ENCODE measurements at places on chromosomes 3 and 15.

- no peak for DNase-seq
These were observed 249.7 kb downstream of the KCNMB2 start for GRCh38 chr3:178785961-178786360.

- no peak for DNase-seq
These were observed 7.7 kb upstream of the VPS18 start for GRCh38 chr15:40886586-40886985.

- DNase-seq: no peak
These were observed 145.0 kb upstream of the MITF start for GRCh38 chr3:69594286-69594685.

GRCh38 chr3:30618526-30618925 is 12.1 kb downstream of the TGFBR2 start:
- no peak for DNase-seq

DNA sequence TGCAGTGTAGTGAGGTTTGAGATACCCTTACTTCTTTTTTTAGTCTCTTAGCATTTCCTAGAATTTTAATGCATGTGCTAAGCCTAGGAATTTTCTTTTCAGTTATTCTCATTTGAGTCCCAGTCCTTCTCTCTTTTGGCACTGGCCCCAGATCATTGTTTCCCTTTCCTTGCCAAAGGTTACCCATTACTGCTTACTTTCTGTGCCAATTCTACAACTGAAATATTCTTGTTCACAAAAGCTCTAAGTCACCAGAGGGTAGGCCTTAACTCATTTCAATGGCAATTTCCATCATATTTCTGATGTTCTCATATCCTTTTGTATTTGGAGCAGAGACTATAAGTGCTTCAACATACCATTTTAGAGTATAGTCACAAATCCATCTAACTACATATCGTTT is 199.6 kb upstream of the CBLB start:
- DNase-seq: no peak

- no peak for DNase-seq
These were observed 64.5 kb downstream of the PGPEP1L start for GRCh38 chr15:98943051-98943508.

DNA sequence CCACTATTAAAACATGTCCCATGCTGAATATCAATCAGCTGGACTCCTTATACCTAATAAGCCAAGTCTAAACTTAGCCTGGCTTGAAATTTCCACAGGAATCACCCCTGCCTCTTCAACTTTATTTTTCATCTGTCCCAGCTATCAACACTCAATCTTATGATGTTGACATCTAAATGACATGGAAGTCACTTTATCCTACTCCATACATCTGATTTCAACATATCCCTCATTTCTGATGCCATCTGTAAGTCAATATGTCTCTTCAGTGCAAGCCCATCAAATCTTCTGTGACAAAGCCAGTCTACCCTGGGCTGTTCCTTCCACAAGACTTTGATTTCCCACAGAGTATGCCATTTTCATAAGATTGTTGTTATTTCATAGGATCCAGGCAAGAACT is 143.6 kb upstream of the SEMA6D start:
- no peak for DNase-seq

GRCh38 chr15:63973212-63974009 is 72.9 kb downstream of the DAPK2 start:
- no peak for DNase-seq

GRCh38 chr15:71548401-71548807 is 261.9 kb upstream of the NR2E3 start:
- DNase-seq: no peak

DNA sequence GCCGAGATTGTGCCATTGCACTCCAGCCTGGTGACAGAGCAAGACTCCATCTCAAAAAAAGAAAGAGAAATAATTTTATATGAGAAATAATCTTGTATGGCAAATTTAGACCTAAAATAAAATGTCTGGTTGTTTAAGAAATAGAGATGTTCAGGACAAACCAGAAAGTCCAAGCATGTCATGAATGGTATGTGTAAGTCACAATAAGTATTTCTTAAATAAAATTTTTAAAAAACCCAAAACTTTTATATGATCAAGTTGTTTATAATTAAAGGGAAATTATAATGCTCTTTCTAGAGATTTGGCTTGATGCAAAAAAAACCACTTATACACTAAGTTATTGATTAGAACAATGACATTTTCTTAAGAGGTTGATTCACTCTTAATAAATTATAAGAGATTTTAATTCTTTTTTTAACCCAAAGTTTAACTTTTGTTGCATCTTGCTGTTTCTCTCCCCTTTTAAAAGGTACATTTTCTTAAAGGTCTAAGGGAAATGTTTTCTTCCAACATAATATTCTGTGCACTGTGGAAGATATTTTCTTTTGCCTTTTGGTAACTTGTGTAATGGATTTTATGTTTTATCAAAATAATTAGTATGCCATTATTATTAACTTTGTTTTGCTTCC is 105.7 kb downstream of the RTP4 start:
- no peak for DNase-seq

GRCh38 chr3:5134499-5134898 is 12.4 kb downstream of the ARL8B start:
- DNase-seq: no peak

- DNase-seq: no peak
These were observed 616.0 kb upstream of the TBL1XR1 start for GRCh38 chr3:177813322-177813721.

DNA sequence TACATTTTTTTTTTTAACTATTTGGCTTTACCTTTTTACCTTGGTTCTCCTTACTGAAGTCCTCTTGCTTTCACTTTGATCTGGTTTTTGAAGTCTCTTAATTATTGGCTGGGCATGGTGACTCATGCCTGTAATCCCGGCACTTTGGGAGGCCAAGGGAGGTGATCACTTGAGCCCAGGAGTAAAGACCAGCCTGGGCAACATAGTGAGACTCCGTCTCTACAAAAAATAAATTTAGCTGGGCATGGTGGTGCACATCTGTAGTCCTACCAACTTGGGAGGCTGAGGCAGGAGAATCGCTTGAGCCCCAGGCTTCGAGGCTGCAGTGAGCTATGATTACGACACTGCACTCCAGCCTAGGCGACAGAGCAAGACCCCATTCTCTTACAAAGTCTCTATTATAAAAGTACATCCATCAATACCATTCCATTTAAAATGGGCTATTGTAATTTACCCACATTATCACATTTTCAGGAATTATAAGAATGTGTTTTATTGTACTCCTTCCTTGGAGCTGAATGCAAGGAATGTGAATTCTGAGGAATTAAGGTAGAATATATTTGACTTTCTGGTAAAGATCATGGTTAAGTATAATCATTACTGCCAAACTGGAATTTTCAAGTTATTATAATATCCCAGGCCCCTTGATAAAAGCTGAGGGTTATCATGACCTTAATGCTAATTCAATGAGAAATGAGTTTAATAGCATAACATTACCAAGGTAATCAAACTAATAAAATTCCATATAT is 49.0 kb downstream of the MSL2 start:
- DNase-seq: no peak
